HT-29 (cell line): ENCODE measurements at places on chromosomes 11 and 22. TPM values are rescaled to one million over a fixed set of nuclear protein-coding genes. Genes with fewer than 3 reads are reported as not detected.

DNA sequence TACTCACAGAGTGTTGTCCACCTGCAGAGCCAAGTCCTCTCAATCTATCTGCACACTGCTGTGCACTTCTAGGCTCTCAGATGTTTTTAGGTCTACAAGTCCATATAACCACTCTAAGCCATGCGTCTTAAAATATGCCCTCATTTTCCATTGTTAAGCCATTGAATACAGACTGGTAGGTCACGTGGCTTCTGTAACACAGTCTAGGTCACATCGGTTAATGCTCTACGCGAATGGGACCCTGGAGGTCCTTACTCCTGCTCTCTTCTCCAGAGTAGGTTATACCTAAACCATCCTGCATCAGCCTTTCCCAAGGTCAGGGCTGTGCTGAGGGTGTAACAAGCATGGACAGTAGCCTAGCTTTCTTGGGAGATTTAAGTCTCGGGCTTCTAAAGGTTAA, 819 bp downstream of the JAML start:
- no peak for DNase-seq

GRCh38 chr11:60925868-60926267, 1.6 kb downstream of the TMEM132A start:
- no peak for DNase-seq

DNA sequence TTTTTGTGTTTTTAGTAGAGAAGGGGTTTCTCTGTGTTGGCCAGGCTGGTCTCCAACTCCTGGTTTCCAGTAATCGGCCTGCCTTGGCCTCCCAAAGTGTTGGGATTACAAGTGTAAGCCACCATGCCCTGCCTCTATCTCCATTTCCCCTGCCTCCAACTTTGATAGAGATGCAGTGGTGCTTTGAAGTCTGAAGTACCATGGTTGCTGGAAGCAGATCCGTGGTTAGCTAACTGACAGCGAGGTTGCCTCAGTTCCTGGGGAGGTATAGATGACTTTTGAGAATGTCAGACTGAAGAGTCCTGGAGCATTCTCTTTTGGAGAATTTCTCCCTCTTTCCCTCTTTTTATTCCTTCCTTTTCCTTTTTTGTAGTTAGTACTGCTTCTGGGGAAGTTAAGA, 111.5 kb upstream of the RRM1 start:
- no peak for DNase-seq

DNA sequence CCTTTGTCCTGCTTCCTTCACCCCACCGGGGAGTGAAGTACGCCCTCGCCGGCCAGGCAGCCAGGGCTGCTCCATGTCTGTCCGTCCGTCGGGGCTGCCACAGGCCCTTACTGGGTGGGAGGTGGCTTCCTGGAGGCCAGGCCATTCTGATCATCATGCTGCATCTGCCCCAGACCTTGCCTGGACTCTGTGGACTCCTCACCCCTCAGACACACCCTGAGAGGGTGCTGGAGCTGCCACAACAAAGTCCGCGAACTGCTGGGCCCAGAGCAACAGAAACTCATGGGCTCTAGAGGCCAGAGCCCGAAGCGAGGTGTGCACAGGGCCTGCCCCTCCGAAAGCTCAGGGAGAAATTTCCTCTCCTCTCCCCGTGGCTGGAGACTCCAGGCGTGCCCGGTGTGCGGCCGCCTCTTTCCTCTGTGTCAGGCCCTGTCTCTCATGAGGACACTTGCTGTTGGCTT, 124.2 kb downstream of the KCNQ1OT1 start:
- DNase-seq = peak; percentile 8

ANO3 gene
- total RNA-seq = under 0.01 and 0.57 TPM in 2 replicates
